Activated T-helper 17 cell treated with anti-CD3 and anti-CD28 coated beads, Interleukin-2, amount 50 U/mL, for 72 hours (primary cell): ENCODE measurements at places on chromosomes 4 and X. TPM values are rescaled to one million over a fixed set of nuclear protein-coding genes. Genes with fewer than 3 reads are reported as not detected.

TASL gene
- total RNA-seq: 4.6 TPM

MAGEA4 gene
- total RNA-seq: not detected

NOX1 gene
- total RNA-seq: not detected

RNF4 gene
- 90.8 TPM for total RNA-seq

USP17L19 gene
- not detected for total RNA-seq

TCEAL9 gene
- 1.1 TPM for total RNA-seq

PCSK1N gene
- 3.7 TPM for total RNA-seq
